ENCODE measurements at places on chromosomes 4 and X.

- peak; percentile 22 for DNase-seq
These were observed 26.7 kb upstream of the C1QTNF7 start for GRCh38 chr4:15400981-15401671.

GRCh38 chr4:173319696-173320095 is 14.5 kb downstream of the HMGB2 start:
- no peak for DNase-seq

DNA sequence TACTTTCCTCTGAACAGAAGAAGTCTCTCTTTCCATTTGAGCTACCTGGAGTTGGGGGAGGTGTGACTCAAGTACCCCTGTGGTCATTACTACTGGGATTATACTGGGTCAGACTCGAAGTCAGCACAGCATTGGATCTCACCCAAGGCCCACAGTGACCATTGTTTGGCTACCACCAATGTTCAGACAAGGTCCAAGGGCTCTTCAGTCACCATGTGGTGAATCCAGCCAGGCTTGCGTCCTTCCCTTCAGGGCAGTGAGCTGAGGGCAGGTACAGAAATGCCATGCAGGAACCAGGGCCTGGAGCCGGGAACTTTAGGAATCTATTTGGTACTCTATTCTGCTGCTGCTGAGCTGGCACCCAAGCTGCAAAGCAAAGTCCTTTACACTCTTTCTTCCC is 5.5 kb upstream of the SLC4A4 start:
- no peak for DNase-seq

- no peak for DNase-seq
These were observed 1083.1 kb upstream of the PCDH10 start for GRCh38 chr4:132065940-132066495.

DNA sequence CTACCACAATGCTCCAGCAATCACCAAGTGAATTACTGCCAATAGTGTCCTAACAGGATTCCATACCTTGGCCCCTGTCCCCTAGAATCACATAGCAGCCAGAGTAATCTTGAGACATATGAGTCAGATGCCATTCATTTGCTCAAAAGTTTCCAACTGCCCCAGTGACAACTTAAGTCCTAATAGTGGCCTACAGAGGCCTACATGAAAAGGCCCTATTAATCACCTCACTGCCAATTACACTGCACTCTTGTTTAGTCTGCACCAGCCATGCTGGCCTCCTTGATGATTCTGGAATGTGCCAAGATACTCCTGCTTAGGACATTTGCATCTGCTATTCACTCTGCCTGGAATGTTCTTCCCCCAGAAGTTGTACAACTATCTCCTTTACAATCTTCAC is 130.7 kb downstream of the NR3C2 start:
- DNase-seq: no peak

DNA sequence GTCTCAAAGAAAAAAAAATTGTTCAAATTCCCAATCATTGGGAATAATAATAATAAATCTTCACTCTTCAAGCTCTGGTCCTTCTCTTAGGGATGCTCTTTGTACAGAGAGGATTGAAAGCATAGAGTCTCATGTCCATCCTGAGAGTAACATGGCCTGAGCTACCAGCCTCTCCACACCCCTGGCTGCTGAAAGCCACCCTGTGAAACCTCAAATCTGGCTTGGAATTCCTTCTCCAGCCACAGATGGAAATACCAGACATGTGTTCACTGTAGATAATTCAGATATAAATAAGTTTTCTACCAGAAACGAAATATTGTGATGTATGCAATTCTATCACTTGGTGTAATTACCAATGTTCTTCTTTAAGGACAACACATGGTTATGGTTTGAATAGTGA is 140.6 kb downstream of the ARSF start:
- no peak for DNase-seq

- DNase-seq: no peak
These were observed 65.0 kb downstream of the MAPK10 start for GRCh38 chr4:86294883-86295282.

DNA sequence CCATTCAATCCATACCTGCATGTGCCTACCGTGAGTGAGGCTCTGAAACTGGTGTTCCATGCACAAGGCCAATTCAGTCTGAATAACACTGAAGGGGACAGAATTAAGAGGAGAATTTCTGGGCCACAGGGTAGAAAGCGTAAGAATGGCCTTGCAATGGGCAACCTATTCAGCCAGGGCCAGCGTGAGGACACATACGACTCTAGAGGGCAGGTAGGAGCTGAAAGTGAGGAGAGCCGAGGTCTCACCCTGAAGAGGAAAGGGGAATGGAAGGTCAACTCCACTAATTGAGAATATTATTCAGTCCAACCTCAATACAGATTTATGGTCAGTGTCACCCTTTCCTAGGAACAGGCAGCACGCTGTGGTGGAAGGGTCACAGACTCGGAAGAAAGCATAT is 202.2 kb downstream of the TRIML1 start:
- DNase-seq: no peak

DNA sequence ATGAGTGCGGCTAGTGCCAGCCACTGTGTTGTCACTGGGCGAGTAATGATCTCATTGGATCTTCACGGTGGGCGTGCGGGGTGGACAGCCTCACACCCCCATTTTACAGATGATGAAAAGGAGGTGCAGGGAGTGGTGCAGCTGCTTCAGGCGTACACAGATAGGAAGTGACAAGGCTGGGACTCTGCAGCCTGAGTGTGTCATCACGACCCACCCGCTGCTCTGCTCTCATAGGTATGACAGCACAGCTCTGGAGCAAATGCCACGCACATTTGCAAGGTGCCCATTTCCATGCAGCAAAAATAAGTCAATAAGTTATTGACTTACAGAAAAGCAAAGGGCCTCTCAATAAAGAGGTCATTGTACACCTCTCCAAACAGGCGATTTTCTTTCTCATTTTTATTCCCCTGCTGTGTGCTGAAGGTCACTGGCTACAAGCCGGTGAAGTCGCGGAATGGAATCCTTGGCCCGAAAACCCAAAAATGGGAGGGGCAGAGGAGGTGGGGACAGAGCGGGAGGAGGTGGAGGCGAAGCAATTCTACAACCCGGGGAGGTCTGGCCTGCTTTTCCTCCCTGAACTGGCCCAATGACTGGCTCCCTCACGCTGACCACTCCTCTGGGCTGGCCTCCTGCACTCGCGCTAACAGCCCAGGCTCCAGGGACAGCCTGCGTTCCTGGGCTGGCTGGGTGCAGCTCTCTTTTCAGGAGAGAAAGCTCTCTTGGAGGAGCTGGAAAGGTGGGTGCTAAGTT is at the start of gene SOD3:
Gene SOD3 (plus strand): TSS at position 658 of the 750 bp plus-strand sequence. CDS start 3,949 bp downstream, outside the sequence.
- DNase-seq: no peak

DNA sequence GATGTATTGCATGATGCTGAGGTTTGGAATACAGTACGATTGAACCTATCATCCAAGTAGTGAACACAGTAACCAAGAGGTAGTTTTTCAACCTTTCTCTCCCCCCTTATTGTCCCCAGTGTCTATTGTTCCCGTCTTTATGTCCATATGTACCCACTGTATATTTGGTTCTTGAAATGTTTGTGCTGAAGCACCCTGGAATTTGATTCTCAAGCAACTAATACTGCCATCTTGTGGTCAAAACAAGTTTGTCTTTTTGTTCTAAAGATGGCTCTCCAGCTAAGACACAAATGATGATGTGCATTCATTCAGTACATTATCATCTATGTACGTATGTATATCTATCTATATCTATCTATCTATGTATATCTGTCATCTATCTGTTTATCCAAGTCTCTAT is 33.5 kb upstream of the DCX start:
- no peak for DNase-seq

DNA sequence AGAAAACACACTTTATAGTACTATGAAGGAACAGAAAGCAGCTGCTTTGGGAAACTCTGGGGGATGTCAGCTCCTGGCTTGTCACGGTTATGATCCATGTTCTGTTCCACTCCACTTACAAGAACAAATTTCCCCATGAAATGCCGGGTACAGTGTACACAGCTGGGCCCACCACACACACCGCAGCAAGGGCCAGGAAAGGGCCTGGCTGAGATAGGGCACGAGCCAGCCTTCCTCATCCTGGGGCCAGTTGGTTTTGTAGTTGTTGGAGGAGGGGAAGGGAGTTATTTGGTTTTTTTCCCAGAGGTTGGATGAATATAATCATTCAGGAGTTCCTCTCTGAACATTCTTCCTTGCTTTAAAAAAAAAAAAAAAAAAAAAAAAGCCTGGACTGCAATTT is 56.8 kb downstream of the SEPSECS start:
- DNase-seq: no peak

DNA sequence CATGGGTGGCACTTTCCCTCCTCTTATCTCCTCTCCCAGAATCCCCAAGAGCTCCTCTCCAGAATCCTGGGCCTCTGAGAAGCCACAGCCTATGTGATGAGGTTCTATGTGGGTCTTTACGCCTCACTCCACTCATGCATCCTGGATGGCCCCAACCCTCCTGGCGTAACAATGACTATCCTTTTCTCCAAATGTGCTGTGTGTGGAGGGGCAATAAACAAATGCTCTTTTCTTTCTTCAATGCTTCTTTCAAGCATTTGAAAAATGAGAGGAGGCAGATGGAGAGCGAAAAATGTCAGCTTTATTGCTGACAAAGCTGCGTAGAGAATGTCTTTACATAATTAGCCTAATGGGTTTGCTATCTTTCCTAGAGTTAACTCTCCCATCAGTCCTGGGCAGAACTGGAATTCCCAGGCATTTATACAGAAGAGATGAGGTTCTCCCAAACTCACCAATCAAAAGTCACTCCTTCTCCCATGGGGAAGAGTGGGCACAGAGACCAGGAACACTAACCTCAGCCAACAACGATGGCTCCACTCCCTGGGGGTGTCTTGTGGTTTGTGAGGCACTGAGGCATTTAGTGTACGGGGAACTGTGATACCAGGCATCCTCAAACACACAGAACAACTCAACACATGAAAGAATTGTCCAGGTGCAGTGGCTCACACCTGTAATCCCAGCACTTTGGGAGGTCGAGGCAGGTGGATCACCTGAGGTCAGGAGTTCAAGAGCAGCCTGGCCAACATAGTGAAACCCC is 118.9 kb upstream of the SLC34A2 start:
- DNase-seq: no peak

- no peak for DNase-seq
These were observed 242.9 kb downstream of the ARHGAP24 start for GRCh38 chr4:85717847-85718246.

GRCh38 chr4:109206620-109207019 is 95.8 kb downstream of the COL25A1 start:
- DNase-seq: no peak

DNA sequence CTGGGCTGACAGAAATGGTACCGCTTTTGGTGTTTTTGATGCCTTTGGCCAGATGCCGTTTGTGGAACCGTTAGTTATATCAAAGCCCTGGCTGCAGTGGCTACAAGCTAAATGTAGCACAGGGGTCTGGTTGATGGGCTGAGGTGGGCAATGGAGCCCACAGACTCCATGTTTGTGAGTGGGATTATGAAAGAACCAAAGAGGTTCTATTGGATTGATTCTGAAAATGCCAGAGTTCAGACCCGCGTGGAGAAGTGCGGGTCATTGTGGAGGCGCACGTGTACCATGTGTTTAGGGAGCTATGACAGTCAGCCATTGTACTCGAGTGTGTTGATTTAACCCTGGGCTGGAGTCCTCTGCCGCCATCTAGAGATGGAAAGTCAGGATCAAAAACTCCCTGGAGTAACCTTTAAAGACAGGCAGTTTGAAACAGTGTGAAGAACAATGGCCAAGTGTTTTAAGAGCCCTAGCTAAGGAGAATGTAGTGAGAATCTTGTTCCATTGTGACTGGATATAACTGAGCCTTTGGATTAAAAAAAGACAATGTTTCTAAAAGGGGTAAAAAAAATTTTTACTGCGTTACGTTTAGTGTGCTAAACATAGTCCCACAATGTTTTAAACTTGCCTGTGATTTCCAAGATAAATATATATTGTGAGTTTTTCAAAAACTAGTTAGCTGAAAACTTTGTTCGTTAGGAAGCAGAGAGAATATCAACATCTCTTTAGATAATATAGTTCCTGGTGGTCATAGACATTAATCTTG is 12.7 kb downstream of the ART3 start:
- DNase-seq: no peak

GRCh38 chr4:23166919-23167318 is 474.2 kb downstream of the GBA3 start:
- no peak for DNase-seq

DNA sequence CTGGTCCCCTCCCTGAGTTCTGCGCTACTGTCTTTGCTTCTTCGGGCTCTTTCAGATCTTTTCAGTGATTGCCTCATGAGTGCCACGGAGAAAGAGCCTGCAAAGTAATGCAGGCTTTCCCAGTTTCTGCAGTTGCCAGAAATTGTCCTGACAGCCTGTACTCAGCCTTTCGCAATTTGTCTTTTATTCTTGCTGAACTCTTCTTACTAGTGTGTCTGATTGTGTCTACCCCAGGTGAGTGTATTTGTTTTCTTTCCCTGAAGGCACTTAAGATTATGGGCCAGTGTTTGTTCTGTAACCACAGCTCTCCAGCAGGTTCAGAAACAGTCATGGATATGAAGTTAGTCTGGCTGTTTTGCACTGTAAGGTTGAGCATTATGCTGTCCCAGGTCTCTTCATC is 47.1 kb downstream of the FAM193A start:
- DNase-seq: no peak

- no peak for DNase-seq
These were observed 1055.2 kb upstream of the FTHL17 start for GRCh38 chrX:32126997-32127396.

GRCh38 chr4:3321295-3321889 is 28.6 kb downstream of the RGS12 start:
- no peak for DNase-seq

DNA sequence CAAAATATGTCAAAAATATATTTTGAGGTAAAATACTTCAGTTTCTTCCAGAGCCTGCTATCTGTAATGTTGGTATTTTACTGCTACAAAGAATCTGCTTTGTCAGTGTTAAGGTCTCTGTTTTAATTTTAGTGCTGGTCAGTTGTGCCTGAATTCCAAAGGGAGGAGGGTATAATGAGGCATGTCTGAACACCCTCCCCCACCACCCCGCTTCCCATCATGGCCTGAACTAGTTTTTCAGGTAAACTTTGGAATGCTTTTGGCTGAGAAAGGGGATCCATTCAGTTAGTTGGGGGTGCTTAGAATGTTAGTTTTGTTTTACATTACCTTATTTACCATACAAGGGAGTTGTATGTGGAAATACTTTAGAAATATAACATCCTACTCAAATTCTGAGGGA is 158.5 kb downstream of the MID1IP1 start:
- no peak for DNase-seq

DNA sequence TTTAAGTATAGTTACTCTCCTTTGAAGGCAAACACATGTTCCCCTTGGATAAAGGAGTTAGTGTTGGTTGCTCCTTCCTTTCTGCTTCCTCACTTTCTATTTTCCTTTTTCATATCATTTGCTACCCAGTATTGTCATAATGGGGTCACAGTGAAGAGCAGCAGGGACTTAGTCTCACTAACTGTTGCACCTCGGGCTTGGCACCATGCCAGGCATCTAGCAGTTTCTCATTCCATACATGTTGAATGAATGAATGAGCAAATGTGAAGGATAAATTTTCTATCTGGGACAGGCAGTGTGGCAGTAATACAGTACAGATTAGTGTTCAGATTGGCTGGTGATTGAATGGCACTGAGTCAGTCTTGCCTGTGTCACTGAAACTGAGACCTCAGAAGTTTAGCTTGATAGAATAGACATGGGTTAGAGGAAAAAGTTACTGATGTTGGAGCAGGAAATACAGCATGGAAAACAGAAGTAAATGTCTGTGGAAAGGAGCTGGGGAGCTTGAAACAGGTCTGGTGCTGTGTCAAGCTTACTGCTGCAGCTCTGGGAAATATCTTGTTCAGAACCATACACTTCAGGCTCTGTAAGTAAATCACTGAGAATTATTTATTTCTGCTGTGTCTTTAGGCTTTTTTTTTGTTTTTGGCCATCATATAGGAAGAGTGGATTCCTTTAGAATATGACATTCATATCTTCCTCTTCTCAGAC is 55.8 kb upstream of the PITX2 start:
- DNase-seq: no peak

GRCh38 chrX:134580907-134581306 is 77.4 kb downstream of the PLAC1 start:
- DNase-seq: no peak

Measured in activated gamma-delta T cell treated with Interleukin-2 at 50 U/mL for 16 hours (primary cell).